Hematopoietic multipotent progenitor cell treated with erythropoietin and hydrocortisone succinate and interleukin-3 and kit ligand, for 15 days (in vitro differentiated cells): ENCODE measurements at places on chromosomes 12 and 14.
A peak's percentile ranks its signal among the peaks of the same experiment; 100 is the strongest.

GRCh38 chr12:69105101-69105962 lies 134.0 kb upstream of the CPSF6 start:
- DNase-seq: no peak

- no peak for DNase-seq
Measured at GRCh38 chr12:131641315-131641714, 69.6 kb upstream of the SFSWAP start.

DNA sequence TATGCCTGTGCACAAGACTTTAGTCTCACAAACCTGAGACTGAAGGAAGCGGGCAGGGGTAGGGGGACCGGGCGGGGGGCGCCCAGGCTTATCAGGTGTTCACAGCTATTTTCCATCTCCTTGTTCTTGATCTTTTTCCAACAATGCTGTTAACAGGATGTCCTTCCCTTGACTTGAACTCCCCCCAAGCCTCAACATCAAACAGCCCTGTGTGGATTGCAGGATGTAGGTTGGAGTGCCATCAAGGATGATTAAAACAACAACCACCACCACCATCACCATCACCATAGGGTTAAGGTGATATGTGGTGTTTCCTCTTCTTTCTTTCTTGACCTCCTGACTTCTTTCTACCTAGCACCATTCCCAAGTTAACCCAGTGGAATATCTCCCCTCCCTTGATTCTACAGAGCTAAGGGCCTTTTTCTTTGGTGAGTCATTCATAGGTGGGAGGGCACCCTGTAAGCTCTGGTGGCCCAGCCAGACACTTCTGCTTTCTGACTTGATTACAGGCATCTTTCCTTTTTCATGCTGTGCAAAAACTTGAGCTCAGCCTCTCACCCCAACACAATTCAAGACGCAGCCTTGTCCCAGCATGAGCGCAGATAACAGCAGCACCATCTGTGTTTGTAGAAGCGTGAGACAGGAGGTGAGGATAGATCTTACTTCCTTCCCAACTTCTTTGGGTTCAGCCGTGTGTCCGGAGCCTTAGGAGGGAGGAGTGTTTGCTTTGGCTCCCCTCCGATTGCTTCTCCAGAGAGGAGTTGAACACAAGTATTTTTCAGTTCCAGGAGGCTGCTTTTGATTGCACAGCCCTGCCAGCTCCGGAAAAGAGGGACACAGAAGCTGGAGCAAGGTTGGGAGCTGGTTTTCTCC lies 26.8 kb downstream of the FLVCR2 start:
- DNase-seq: no peak

DNA sequence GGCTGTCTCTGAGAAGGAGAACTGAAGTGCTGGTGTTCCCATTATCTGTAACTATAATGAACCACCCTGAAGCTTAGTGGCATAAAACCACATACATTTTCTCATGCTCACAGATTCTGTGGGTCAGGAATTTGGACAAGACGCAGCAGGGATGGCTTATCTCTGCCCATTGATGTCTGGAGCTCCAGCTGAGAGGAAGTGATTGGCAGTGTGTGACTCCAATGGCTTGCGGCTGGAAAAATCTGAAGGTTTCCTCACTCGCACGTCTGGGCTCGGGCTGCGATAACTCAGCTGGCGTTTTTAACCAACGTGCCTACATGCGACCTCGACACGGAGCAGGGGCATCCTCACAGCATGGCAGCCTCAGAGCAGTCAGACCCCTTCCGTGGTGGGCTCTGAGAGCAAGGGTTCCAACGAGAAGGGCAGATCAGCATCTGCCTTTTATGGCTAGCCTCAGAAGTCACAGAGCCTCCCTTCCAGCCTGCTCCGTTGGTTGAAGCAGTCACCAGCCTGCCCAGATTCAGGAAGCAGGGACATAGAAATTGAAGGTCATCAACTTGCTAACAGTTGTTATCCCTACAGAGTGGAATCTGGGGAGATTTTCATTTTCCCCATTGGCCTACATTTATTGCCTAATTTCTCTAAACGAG lies 143.3 kb upstream of the BCL2L14 start:
- no peak for DNase-seq

DNA sequence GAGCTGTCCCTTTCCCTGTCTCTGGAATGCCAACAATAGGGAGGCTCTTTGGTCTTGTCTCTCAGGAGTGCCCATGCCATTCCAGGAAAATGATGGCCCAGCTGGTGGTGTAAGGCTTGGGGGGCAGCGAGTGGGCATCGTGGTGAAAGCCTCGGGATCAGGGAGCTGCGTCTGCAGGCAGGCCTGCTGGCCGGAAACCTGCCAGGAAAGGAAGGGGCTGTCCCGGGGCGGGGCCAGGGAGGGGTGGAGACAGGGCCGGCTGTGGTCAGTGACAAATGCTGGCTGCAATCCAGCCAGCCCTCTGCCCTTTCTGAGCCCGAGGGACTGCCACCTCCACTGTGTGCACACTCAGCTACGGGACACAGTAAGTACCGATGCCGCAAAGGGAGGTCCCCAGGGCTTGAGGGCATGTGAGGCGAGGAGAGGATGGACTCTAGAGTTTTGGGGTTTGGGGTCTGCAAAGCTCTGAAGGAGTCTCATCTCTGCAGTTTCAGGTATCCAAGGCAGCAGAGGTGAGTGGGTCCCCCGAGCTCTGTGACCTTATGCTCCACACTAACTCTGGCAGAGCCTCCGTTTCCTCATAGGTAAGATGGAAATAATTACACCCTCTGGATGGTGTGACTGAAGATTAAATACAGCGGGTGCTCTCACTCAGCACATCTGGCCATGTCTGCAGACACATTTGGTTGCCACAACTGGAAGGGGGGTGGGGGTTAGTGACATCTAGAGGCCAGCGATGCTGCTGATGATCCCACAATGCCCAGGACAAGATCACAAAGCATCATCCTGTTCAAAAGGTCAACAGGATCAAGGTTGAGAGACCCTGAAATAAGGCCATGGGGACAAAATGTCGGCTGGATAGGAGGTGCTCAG lies at the start of gene SERPINA5:
SERPINA5 (plus strand) TSS at position 300 of the 873 bp plus-strand sequence. CDS start 5,937 bp downstream, outside the sequence.
- no peak for DNase-seq

- DNase-seq: no peak
Measured at GRCh38 chr12:71431991-71432390, 7.6 kb upstream of the LGR5 start.

- no peak for DNase-seq
Measured at GRCh38 chr12:2292560-2292959, 239.8 kb downstream of the CACNA1C start.

- DNase-seq: peak; percentile 94
Measured at GRCh38 chr14:104732355-104732804, 8.4 kb downstream of the ADSS1 start.

DNA sequence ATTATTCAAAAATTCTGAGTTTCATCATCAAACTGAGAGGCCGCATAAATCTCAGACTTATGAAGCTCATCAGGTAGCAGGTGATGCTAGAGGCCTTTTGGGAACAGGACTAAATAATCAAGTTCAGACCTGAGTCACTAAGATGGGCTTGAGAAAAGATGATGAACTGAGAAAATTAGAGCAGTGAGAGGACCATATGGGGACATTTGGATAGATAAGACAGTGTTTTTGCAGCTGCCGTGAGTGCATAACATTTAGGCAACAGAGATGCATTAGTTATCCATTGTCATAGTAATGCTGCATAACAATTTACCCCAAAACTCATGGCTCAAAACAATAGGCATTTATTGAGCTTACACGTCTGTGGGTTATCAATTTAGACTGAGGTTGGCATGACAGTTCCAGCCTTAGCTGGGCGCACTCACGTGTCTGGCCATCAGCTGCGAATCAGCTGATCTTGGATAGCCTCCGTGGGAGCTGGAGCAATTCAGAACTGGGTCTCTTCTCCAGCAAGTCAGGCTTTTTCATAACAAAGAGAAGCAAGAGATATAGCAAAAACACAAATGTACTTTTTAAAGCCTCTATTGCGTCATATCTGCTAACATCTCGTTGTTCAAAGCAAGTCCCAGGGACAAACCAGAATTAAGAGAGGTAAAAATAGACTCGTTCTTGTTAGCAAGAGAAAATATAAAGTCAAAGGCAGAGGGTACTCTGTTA lies 72.8 kb downstream of the CAPZA3 start:
- no peak for DNase-seq

- no peak for DNase-seq
Measured at GRCh38 chr14:68397371-68397811, 395.5 kb downstream of the ZFP36L1 start.

DNA sequence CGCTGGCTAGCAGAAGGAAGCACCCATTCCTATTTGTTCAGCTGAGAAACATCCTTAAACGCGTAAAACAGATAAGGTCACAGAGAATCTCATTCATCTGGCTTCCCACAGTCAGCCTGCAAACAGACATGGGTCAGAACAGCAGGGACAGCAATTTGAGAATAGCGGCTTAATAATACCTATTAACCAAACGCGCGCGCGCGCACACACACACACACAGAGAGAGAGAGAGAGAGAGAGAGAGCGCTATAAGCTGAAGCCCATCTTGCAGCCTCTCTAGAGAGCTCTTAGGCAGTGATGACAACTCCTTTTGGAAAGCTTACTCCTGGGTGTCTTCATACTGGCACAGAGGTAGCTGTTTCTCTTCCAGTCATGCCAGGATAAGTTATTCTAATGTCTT lies 26.4 kb downstream of the TMEM132D start:
- DNase-seq: no peak

DNA sequence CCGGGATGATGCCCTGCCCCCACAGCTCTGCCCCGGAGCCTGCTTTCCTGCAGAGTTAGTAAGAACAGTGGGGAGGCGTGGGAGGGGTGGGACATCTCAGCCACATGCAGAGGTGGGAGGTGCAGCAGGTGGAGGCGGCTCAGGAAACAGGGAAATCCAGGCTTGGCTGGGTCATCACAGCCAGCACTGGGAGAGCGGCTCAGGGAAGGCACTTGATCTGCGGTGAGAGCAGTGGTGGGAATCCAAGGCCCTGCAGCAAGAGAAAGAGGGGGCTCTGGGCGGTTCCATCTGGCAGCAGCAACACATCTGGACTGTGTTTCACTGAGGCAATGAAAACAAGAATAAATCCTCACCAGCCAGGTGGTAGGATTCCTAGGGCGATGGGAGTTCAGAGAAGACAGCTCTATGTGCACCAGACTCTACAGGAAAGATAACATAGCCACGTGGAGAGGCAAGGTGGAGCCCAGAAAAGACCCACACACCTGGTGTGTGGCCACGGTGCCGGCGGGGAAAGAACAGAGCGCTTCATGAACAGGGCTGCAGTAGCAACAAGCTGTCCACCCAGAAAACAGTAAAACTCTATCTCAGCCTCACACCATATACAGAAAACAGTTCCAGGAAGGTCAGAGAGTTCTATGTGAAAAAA lies 57.6 kb downstream of the CCDC85C start:
- no peak for DNase-seq

DNA sequence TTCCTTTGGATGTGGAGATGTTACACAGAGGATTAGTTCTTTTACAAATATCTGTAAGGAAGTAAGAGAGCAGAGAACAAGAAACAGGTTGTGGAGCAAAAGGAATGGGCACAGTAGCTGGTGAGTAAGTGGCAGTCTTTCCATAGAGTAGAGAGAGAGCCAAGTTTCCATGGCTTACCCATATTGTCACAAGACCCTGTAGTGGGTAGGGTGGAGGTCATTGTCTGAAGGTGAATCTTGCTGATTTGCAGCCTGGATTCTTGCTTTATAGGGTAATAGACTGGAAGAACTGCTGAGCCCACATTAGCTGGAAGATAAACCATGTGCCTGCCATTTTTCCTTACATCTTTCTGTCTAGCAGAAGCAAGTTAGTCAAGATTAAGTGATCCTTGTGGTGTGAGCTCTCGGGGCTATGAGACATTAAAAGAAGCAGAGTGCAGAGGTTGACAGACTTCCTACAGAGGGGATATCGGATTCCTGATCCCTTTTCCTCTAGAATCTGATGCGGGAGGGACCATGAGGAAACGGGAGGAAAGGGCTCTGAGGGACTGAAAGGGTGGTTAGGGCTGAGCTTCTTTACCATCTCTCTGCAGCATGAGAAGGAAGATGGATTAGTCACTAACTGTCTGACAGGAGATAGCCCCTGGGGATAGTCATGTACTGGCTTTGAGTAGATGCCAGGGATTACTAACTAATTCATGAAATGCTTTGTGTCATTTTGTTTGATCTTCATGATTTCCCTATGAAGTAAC lies 44.0 kb upstream of the LRTM2 start:
- no peak for DNase-seq

DNA sequence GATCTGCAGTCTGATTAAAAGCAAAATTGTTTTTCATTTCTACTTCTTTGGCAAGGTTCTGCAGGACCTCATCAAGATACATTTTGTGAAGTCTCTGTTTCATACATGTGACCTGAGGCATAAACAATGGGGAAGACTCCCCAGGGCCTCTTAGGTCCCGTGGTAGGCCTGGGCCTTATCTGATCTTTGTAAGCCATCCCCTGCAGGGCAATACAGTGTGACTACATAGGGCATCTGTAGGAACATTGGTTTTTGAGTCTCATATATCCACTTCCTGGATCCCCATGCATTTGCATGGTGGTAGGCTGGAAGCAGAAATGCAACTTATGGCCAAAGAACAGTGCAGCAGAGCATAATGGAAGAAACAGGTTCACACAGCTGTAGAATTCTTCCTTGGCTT lies 6.0 kb downstream of the FAR2 start:
- no peak for DNase-seq

- no peak for DNase-seq
Measured at GRCh38 chr12:114194956-114195355, 211.0 kb downstream of the TBX5 start.

GRCh38 chr14:100442036-100442435 lies 118.9 kb downstream of the SLC25A47 start:
- no peak for DNase-seq

DNA sequence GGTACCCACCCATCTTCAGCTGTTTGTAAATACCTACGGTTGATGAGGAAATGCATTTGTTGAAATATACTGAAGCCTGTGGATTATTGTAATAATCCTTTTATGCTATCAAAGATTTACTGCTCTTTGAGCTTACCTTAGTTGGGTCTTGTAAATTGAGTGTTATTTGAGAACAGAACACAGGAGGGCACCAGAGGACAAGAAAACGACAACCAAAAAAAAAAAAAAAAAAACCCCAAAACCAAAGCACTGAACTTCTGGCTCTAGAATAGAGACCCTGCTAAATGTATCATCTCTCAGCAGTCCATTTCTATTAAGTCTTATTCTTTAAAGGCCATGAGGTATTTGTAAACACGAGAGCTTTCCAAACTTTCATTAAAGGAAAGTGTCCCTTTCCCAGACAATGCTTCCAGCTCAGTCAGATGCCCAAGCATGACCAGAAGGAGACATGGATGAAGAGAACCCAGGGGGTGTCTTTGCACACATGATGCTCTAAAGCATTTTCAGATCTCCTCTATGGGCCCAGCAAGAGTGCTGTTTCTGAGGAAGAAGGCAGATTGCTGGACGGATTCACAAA lies 763.9 kb downstream of the NRXN3 start:
- no peak for DNase-seq
